ENCODE measurements at places on chromosomes 1 and 21.

DNA sequence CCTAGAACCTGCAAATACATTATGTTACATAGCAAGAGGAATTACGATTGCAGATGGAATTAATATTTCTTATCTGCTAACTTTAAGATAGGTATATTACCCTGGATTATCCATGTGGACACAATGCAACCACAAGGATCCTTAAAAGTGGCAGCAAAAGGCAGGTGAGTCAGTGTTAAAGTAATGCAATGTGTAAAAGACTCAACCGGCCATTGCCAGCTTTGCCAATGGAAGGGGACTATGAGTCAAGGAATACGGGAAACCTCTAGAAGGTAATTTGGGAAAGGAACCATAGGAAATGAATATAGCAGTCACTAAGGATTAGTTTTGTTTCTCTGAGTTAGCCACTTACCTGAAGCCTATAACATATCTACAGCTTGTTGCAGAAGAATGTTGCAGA lies 692.1 kb upstream of the ZP4 start:
- DNase-seq: no peak

GRCh38 chr1:170619241-170620028 lies 44.5 kb upstream of the PRRX1 start:
- DNase-seq: no peak

- DNase-seq: no peak
Measured at GRCh38 chr1:117098287-117098890, 23.2 kb downstream of the TRIM45 start.

DNA sequence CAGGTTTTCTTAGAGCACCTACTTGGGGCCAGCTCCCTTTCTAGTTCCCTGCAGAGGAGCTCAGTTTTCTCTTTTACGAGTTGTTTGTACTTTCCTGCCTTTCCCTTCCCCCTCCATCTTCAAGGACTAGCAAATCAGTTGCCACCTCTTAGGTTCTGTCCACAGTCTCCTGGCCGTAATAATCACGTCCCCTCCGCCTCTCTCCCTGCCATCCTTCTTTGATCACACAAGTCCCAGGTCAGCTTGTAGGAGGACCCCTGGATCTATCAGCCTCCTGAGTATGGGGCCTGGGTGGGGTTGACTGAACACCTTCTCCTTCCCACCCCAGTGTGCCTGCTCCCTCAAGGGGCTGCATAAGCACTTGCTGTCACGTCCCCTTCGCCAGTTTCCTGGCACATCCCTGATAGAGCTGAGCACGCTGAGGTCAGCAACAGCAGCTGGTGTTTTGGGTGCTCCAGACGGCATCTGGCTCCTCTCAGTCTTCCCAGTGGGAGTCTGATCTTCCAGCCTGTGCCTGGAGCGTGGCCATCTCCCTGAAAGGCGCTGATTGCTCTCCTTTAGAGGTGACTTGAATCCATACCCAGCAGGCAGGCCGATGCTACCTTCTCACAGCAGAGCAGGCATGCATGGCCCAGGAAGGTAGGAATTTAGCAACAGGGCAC lies 216.1 kb upstream of the TMEM51 start:
- DNase-seq: no peak

DNA sequence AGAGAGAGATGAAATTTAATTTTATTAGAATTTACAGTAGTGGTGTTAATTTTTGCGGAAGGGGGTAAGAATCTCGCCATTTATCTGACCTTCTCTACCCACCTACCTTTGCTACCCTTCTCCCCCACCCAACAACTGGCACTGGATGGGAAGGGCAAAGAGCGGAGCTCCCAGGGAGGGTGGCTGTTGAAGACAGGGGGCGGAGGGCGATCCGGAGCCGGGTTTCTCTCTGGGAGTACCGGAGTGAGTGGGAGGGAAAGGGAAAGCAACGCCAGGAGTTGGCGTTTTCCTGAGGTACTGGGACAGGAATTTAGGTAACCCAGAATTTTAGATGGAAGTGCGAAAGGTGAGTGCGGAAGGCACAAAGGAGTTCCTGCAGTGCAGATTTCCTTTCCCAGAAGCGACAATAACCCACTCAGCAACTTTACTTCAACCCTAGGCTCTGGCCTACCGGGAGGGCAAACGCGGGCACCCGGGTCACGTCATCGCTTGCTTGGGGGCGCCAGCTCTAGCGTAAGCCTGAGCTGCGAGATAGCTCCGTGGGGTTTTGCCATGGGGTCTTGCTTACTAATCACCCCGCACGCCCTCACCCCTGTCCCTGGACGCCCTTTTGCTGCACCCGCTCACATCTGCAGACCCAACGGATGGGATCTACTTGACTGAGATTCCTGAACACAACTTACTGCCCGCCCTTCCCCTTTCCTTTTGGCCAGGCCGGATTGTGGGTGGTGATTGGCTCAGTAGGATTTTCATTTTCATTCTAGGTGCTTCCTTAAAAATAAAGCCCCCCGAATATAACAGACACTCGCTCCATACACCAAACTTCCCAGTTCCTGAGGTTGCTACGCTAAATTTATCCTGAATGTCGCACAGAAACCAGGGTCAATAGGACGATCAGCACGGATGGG lies 413.0 kb upstream of the ESRRG start:
- no peak for DNase-seq

GRCh38 chr1:205797168-205797567 lies 15.8 kb downstream of the SLC41A1 start:
- no peak for DNase-seq

DNA sequence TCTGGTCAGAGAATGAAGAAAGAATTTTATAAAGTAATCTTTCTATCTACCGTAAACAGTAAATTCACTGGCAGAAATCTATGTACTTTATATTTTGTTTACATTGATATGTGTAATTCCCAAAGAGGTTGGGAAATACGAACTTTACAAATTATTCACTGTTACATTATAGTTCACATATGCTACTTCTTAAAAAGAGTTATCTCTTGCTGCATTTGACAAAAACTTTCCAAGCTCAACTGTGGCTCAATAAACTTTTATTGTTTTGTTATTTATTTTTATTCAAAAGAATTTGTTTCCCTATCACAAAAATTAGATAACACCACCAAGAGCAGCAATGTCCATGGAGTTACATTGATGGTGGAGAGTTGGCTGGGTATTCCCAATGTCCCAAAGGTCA lies 201.2 kb upstream of the TNR start:
- DNase-seq: no peak

DNA sequence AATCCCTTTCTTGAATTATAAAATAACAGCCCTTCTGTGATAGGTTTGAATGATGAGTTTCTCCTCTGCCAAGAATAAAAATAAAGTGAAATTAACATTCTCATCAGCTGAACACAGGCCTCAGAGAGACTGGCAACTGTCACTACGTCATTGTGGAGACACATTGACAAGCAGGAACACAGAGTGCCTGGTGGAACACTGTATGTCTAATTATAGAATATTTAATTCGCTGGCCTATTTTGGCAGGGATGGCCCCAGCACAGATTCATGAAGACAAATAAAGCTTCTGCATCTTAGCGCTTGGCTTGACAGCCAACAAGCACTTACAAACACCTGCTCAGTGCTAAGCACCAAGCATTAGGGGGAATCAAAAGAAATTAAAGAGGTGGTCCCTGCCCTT lies 52.0 kb upstream of the SMYD2 start:
- no peak for DNase-seq

DNA sequence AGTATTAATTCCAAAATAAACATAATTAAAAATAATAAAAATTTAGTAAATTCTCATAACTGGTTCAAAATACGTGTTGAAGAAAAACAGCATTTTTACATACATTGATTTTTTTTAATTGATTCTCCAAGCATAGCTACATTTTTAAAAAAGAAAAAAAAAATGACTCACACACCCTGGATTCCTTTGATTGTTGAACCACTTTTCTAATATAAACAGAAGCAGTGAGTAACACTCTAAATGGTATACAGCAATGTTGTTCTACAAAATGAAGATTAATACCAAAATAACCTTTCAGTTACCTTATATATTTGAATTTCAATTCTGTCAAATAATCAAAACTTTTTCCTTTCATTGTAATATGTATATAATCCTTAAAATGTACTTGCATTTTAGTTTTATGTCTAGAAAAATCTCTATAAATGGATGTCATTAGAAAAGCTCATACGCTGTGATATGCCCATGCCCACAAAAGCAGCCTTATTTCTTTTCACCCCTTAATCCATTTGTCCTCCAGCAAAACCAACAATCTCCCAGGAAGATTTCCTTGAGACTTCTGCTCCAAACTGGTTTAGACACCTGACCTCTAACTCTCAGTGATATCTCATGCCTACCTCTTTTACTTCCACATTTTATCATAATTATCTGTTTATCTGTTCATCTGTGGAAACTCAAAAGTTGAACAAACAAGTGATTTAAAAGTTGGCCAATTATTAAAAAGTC lies 246.4 kb upstream of the NR5A2 start:
- DNase-seq: no peak

DNA sequence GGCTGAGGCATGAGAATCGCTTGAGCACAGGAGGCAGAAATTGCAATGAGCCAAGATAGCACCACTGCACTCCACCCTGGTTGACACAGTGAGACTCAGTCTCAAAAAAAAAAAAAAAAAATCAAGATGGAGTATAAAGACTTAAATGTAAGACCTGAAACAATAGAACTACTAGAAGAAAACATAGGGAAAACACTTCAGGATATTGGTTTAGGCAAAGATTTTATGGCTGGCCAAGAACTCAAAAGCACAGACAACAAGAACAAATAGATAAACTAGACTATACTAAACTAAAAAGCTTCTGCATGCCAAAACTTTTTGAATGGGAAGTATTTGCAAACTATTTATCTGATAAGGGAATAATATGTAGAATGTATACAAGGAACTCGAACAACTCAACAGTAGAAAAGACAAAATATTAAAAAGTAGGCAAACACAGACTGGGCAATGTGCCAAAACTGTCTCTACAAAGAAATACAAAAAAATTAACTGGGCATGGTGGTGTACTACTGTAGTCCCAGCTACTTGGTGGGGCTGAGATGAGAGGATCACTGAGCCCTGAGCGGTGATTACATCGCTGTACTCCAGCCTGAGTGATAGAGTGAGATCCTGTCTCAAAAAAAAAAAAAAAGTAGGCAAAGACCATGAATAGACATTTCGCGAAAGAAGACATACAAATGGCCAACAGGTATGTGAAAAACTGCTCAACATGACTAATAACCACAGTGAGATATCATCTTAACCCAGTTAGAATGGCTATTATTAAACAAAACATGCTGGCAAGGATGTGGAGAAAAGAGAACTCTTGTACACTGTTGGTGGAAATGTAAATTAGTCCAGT lies 25.3 kb downstream of the DTL start:
- DNase-seq: no peak
